Activated CD8-positive, alpha-beta memory T cell treated with anti-CD3 and anti-CD28 coated beads for 4 hours (primary cell): ENCODE measurements at places on chromosomes 12 and 14.

- no peak for DNase-seq
Measured at GRCh38 chr14:105058521-105059034, 6.7 kb downstream of the GPR132 start.

DNA sequence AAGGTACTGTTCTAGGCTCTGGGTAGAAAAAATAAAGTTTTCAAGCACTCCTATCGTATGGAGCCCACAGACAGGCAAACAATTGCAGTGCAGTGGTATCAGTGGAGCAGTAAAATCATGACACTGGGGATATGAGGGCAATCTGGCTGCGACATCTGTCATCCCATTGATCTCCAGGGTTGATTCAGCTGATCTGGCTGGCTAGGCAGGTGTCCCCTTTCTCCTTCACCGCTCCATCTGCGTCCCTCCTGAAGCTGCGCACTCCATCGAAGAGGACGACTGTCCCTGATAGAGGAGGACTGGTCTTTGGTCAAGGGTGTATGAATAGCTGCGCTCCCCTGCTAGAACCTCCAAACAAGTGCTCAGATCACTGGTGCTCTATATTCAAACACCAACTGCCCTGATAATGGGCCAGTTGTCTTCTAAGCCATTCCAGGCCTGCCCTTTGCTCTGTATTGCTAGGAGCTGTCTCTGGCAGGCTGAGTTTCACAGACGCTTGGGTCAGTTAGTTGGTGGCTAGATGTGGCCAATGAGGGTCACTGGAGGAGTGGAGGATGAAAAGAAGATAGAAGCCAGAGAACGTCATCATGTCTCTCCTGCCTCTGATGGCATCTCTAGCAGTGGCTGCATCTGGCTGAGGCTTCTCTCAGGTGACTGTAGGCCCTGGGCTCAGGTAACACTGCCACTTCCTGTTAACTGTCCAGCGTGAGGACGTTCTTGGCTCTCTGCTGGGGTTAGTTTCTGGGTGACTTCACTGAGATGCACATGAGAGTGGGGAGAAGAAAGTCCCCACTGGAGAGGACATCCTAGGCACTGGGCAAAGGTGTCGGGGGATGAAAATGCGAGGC, 205.0 kb upstream of the FOXN3 start:
- no peak for DNase-seq

GRCh38 chr14:65330416-65330815, 82.1 kb upstream of the FUT8 start:
- DNase-seq, result no peak

- DNase-seq, result no peak
Measured at GRCh38 chr12:15787778-15788177, 1.4 kb downstream of the EPS8 start.

DNA sequence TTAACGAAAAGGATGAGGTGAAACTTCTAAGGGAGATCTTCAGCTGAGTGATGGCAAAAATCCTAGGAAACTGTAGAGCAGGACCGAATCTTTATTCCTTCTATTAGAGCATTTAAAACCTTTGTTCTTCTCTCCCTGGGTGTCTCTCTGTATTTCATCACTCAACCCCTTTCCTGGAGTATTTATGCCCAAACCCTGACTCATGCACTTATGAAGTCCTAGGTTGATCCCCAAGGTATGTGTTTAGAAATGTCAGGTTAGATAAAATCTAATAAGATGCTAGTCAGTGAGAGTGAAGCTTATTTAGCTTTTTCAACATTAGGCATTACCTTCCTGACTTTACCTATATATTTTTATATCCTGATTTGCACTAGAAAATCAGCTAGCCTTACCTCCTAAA, 239.8 kb upstream of the NPAS3 start:
- no peak for DNase-seq

GRCh38 chr12:57319678-57320469, 68.9 kb upstream of the STAC3 start:
- DNase-seq, result no peak

- DNase-seq, result no peak
Measured at GRCh38 chr14:96938946-96939345, 141.8 kb downstream of the VRK1 start.

GRCh38 chr14:41397926-41398325, 208.8 kb upstream of the LRFN5 start:
- no peak for DNase-seq

- DNase-seq, result no peak
Measured at GRCh38 chr14:55404173-55404854, 7.3 kb downstream of the ATG14 start.

- no peak for DNase-seq
Measured at GRCh38 chr12:63897931-63898330, 53.4 kb downstream of the SRGAP1 start.

GRCh38 chr12:75628511-75628910, 117.1 kb upstream of the KRR1 start:
- DNase-seq, result no peak

DNA sequence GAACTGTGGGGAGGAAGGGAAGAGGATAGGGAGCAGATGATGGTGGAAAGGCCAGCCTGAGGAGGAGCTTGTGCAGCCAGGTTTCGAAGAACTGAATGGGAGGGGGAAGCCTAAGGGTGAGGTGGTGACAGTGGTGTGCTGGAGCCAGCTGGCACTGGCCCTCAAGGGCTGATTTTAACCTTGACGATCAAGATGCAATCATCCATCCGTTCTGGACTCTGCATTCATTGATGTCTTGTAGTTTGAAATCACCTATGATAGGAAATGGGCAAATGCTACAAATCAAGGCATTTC, 2.8 kb upstream of the ATG101 start:
- no peak for DNase-seq

DNA sequence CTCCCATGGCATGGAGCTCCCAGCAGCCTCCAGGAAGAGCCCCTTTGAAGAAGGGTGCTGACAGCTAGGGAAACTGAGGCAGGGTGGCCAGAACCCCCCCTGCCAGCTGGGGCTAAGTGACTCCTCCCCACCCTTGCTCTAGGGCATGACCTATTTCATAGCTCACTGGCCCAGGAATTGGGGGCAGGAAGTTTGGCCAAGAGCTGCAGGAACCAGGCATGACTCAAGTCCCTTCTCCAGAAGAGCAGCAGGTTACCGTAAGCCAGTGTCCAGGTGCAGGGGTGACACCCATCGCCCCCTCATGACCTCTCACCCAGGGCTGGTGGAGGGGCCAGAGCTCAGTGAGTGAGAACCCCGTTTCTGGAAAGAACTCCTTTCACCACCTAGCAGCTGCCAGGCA, 1.9 kb downstream of the RASAL1 start:
- no peak for DNase-seq

- no peak for DNase-seq
Measured at GRCh38 chr12:67520606-67521005, 127.9 kb upstream of the DYRK2 start.

GRCh38 chr12:108141600-108142130, 12.6 kb downstream of the WSCD2 start:
- no peak for DNase-seq

- no peak for DNase-seq
Measured at GRCh38 chr14:64778104-64778754, 74.0 kb downstream of the PLEKHG3 start.

DNA sequence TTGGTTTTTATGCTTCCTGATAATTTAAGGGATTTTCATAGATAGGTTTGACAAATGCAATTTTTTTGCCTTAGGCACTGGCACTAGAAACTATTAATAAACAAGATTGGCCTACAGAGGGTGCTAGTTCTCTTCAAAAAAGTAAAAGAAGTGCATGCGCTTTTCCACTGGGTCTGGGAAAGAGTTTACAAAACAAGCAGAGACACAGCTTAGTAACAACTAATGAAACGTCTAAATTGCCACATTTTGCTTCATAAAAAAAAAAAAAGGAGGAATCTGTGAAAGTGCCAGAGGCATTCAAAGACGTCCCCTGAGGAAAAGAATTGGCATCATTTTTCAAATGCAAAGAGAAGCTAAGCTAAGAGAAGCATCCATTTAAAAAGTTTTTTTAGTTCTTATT, 58.3 kb upstream of the EEA1 start:
- DNase-seq, result no peak

- DNase-seq, result no peak
Measured at GRCh38 chr14:92747701-92748258, 647 bp downstream of the LGMN start.

- DNase-seq, result no peak
Measured at GRCh38 chr14:24307575-24308341, at the start of gene CIDEB. CIDEB (minus strand) TSS chr14:24307977; CDS start chr14:24307858, 119 bp downstream.

GRCh38 chr14:48452437-48452995, 777.1 kb upstream of the MDGA2 start:
- DNase-seq, result no peak

- DNase-seq, result no peak
Measured at GRCh38 chr14:33835677-33836076, 115.2 kb downstream of the EGLN3 start.

GRCh38 chr12:92784797-92785562, 82.2 kb downstream of the PLEKHG7 start:
- no peak for DNase-seq

GRCh38 chr12:50132505-50133135, 20.6 kb downstream of the COX14 start:
- DNase-seq, result no peak

DNA sequence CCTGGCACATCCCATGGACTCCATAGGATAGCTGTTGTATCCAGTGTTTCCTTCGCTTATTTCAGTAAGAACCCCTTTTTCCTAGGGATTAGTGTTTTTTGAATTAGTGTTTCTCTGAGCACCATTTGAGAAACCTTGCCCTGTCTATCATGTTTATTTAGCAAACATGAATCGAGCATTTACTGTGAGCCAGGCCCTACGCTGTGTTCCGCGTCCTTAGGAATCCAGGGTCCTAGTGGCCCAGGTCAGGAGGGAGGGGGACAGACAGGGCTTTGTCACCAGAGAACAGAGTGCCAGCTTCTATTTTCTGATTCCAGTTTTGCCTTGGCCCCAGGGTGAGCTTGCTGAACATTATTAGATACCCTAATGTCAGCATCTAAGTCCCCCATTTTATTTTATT, 2.5 kb downstream of the TEAD4 start:
- DNase-seq, result no peak

GRCh38 chr12:1978078-1978862, 26.0 kb downstream of the DCP1B start:
- DNase-seq, result no peak

- DNase-seq, result no peak
Measured at GRCh38 chr12:130952171-130952954, 1.3 kb upstream of the ADGRD1 start.

- no peak for DNase-seq
Measured at GRCh38 chr12:28088566-28089272, 101.5 kb upstream of the CCDC91 start.

DNA sequence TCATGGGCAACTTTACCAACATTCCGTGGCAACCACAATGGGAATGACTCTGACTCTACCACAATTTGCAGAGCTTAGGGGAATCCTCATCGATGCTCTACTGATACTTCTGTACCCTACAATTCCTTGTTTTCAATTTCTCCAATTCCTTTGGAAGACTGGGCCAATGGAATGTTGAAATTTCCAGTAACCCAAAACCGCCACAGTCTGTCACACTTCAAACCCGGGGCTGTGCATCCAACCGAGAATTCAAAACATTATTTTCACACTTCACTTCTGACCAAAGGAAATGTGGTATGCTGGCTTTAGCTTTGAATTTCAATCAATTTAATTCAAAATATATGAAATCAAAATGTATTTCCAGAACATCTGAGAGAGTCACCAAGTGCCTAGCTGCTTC, 951.4 kb downstream of the VRK1 start:
- no peak for DNase-seq

DNA sequence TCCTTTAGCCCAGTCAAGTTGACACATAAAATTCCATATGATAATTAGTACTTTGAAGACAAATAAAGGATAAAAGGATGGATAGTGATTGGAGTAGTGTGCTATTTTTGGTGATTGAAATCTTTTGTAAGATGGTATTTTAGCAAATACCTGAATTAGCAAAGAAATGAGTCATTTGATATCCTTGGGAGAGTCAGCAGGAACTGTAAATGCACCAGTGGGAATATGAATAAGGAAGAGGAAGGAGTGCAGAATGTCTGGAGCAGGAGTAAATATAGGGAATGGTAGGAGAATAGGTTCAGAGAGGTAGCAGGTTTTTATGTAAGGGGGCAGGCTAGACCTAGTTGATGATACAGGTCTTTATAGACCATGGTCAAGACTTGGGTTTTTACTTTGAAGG, 75.0 kb downstream of the TRMT5 start:
- no peak for DNase-seq

DNA sequence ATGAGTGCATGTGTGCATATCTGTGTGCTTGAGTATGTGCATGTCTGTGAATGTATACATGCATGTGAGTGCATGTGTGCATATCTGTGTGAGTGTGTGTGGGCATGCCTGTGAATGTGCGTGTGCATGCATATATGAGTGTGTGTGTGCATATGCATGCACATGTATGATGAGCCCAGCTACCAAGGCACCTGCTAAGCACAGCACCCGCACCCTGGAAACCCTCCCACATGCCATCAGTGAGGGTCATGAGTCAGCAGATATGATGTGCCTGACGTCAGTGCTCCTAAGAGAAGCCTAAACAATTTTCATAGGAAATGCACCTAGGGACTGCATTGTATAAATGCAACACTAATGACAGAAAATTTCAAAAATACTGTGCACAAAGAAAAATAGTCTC, 151.1 kb downstream of the KIF26A start:
- no peak for DNase-seq

- no peak for DNase-seq
Measured at GRCh38 chr14:61455351-61455750, 134.0 kb downstream of the PRKCH start.

- DNase-seq, result peak; percentile 75
Measured at GRCh38 chr12:103929046-103929783, 995 bp upstream of the HSP90B1 start.

GRCh38 chr14:67503331-67503730, 14.8 kb upstream of the TMEM229B start:
- DNase-seq, result no peak

- no peak for DNase-seq
Measured at GRCh38 chr12:70686299-70686698, 49.1 kb upstream of the PTPRB start.

GRCh38 chr12:125882141-125882540, 816.9 kb downstream of the AACS start:
- no peak for DNase-seq

DNA sequence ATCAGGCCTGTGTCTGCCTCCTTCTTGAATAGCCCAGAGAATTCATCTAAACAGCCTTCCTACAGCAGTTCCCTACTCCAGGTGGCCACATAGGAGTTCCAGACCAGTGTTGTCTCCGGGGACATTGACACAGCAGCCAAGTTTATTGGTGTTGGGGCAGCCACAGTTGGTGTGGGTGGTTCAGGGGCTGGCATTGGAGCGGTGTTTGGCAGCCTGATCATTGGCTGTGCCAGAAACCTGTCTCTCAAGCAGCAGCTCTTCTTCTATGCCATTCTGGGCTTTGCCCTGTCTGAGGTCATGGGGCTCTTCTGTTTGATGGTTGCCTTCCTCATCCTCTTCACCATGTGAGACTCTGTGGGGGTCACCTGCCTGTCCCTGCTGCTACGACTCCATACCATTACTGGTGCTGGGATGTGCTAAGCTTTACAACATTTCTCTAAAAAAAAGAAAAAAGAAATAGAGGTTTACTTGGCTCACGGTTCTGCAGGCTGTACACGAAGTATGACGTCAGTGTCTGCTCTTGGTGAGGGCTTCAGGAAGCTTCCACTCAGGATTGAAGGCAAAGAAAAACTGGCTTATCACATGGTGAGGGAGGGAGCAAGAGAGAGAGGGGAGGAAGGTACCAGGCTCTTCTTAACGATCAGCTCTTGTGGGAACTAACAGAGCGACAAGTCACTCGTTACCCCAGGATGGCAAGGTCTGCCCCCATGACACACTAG, 57.5 kb downstream of the CHST11 start:
- DNase-seq, result no peak

- no peak for DNase-seq
Measured at GRCh38 chr14:85921241-85921640, 391.3 kb downstream of the FLRT2 start.

- DNase-seq, result no peak
Measured at GRCh38 chr12:125069616-125070015, 4.4 kb downstream of the AACS start.
